COR-L47 (cell line): ENCODE measurements at places on chromosomes 6 and 20.

DNA sequence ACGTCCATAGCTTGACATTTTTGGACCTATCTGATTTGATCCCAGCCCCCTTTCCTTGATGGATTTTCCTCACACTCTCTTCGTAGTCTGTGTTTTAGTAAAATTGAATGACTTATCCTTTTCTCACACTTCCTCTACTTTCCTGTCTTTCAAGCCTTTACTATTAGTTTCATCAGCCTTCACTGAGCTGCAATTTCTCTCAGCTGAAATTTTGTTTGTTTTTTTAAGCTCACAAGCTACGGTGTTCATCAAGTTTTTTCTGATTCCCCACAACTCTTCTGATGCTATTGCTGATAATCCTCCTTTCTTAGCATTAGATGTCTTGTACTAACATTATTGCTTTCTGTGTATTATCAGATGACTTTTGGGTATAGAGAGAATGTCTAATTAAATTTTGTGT, 263.7 kb downstream of the TBX18 start:
- DNase-seq: no peak

- DNase-seq: no peak
Measured at GRCh38 chr6:41596096-41596685, 42.1 kb upstream of the MDFI start.

- no peak for DNase-seq
Measured at GRCh38 chr6:138382498-138383265, 5.0 kb downstream of the SMIM28 start.

DNA sequence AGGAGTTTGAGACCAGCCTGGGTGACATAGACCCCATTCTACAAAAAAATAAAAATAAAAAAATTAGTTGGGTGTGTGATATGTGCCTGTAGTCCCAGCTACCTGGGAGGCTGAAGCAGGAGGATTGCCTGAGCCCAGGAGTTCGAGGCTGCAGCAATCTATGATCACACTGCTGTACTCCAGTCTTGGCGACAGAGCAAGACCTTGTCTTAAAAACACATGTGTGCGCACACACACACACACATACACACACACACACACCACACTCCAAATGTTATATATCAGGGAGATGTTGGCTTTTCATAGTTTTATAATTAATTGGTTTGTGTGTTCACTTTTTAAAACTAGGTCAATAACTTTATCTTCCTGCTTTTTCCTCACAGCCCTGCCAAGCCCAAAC, 110.5 kb downstream of the RTN4IP1 start:
- DNase-seq: no peak
